RPMI7951 (cell line): ENCODE measurements at places on chromosomes 5 and 9. TPM values are rescaled to one million over a fixed set of nuclear protein-coding genes. Genes with fewer than 3 reads are reported as not detected.
A peak's percentile ranks its signal among the peaks of the same experiment; 100 is the strongest.

GRCh38 chr5:138666226-138666742, 86.9 kb upstream of the CTNNA1 start:
- DNase-seq = no peak

Gene JAKMIP2
- under 0.01 TPM in 1 of 2 replicates, not detected in the other for total RNA-seq

DNA sequence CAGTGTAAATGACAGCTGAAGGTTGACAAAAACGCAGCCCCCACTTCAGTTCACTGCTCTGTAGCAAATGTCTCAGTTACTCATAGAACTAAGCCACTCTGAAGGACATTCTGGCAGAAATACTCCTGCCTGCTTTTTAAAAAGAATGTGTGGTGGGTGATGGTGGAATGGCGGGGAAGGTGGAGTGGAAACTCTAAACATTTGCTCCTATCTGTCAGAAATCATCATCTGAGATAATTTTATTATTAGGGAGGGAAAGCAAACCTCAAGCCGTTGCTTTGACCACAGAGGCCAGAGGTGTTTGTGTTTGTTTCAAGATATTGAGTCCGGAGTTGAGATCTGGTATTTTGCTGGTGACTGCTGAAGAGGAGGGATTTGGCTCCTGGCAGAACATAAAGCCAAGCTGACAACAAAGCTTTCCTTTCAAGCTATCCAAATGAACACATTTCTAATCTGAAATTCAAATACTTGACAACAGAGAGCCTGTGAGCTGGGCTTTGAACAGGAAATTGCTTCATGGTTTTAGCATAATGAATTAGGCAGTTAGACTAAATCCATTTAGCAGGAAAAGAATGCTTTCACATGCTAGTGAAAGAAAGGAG, 362.7 kb downstream of the CSNK1G3 start:
- DNase-seq = peak; percentile 54

DNA sequence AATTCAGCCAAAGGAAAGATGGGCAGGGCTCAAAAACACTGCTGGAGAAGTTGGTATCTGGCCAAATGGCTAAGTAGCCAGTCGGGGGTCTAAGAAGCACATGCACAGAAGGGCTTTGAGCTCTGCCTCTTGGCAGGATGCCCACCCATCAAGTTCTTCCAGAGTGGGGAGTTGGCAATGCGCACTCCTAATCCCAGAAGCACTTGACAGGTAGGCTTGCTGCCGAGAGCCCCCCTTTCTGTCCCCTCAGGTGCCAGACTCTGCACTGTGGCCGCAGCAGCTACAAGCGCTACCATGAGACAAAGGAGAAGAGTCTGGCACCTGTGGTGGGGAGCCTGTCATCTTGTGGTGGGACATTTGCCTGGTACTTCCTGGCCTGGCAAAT, 252.9 kb upstream of the SLC24A2 start:
- no peak for DNase-seq

DNA sequence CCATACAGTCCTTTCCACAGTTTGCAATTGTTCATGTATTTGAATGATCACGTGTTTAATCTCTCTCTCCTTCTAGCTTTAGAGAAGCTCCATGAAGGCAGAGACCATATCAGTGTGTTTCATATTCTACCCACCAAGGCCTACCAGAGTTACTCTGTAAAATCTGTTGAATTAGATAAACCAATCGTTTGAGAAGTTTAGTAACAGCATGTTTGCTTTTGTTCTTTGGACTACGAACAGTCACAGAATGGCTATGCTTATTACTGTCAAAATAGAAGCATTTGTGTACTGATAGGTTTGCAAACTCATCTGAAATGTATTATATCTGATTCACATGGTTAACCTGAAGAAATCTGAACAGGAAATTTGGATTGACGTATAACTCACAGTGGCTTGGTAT, 93.8 kb downstream of the ITGA1 start:
- no peak for DNase-seq

Gene CER1
- total RNA-seq = not detected in 2 replicates

DNA sequence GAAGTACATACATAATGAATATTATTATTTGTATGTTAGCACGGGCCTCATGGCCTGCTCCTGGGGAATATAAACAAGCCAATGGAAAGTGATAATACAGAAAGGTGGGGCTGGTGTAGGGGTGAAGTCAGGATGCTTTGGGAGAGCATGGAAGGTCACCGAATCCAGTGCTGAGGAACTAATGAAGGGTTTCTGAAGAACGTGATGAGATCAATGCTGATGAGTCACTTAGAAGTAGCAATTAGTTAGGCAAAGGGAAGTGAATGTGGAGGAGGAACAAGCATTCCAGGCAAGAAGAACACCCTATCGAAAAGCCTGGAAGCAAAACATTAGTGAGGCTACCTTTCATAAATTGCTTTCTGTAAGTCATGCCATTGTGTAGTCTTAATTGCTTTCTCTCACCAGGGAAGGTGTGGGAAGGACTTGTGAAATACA, 2.1 kb downstream of the ANXA1 start:
- DNase-seq = peak; percentile 58

Gene ACSL6
- total RNA-seq = not detected in 2 replicates

- peak; percentile 6 for DNase-seq
Observed at GRCh38 chr5:65695896-65696295, 26.0 kb downstream of the SGTB start.

DNA sequence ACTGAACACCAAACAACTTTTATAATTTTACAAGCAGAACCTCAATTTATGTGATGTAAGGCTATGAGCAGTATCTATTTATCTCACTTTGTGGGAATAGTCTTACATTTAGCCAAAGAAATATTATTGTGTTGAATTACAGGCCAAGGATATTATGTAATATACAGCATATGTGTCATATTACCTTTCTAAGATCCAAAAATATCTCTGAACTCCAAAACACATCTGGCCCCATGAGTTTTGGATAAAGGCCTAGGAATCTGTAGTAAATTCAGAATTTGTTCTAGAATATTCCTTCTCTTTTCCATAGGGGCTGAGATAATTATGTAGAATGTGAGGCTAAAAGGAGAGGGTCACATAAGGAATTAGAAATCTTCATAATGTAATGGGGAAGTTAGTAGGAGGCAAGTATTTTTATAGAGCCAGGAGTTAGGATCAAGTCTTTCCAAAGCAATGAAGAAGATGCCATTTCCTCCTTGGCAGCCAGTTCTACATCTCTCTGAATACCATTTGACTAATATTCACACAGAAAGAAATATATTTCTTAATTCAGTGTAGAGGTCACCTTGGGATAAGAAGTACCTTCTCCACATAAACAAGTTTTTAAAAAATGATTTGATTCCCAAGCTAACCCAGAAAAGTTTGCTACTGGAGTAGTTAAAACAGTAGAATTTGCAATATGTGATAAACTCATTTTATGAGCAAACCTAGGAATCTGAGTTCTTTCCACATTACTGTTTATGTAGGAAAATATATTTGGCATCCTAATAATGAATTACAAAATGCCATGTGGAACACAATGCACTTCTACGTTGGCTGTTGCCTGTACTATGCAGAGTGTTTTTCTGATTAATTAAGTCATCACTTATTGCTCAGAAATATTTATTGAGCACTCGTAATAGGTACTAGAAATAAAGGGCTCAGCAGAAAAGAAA, 20.3 kb upstream of the GRAMD2B start:
- no peak for DNase-seq

GRCh38 chr9:18474783-18475182, 830 bp downstream of the ADAMTSL1 start:
- DNase-seq = peak; percentile 34

- no peak for DNase-seq
Observed at GRCh38 chr5:29277642-29278041, 1915.8 kb upstream of the CDH6 start.

Gene SLC6A7
- total RNA-seq = not detected in 2 replicates

Gene PCDHGA2
- 6.8 and 7.0 TPM in 2 replicates for total RNA-seq
